WTC11 (cell line): ENCODE measurements at places on chromosomes 12 and 14. TPM values are rescaled to one million over a fixed set of nuclear protein-coding genes. Genes with fewer than 3 reads are reported as not detected.

DNA sequence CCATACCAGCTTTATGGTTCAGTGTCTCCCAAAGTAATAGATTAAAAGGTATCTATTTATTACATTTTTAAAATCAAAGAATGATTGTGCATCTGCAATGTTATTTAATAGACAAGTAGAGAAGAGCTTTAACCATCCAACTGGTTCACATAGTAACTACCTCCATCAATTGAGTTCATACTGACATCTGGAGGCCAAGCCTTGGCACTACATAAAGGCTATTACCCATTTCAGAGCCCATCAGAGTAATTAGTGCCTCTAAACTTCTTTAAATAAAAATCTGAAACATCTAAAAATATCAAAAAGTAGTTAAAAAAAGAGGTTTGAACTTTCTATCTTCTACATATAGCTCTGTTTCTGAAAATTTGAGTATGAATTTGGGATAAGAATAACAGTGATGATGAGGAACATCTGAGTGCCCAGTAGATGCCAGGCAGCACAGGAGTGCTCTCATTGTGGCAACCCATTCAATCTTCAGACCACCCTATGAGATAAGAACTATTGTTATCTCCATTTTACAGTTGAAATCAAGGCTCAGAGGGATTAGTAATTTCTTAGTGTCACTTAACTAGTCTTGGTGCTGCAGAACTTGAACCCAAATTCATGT is 132.9 kb upstream of the DAAM1 start:
- no peaks in the 10 kb centered on the region for H3K4me1 ChIP-seq
- peaks cover 11% of the 10 kb centered on the region for H3K36me3 ChIP-seq
- no peak overlapping the region for H3K4me3 ChIP-seq
- DNase-seq = peak; percentile 28

GRCh38 chr14:90624732-90625400 is 191.4 kb downstream of the TTC7B start:
- H3K4me1 ChIP-seq = peaks cover 31% of the 10 kb centered on the region
- peak overlapping the region; percentile 86 for H3K27ac ChIP-seq
- no peaks in the 10 kb centered on the region for H3K36me3 ChIP-seq
- DNase-seq = no peak
- no peaks in the 10 kb centered on the region for H3K27me3 ChIP-seq

DNA sequence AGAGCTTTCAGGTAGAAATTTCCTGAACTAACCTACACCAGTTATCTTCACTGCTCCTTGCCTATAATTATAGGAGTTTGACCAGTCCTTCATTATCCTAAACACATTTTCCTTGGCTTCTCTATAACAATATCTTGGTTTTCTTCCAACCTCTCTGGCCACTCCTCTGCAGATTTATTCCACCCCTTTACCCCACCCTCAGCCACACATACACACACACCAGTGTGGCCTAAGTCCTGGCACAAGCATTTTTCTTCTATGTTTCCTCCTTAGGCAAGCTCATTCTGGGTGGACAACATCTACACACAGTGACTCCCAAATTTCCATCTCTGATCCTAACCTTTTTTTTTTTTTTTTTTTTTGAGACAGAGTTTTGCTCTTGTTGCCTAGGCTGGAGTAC is 25.1 kb downstream of the CDK17 start:
- H3K27ac ChIP-seq = no peak overlapping the region
- H3K36me3 ChIP-seq = peaks cover 10% of the 10 kb centered on the region
- no peaks in the 10 kb centered on the region for H3K27me3 ChIP-seq
- H3K4me3 ChIP-seq = no peak overlapping the region
- H3K4me1 ChIP-seq = peaks cover 39% of the 10 kb centered on the region

- peaks cover 8% of the 10 kb centered on the region; the same call in 1 of the 2 replicates for H3K27me3 ChIP-seq
- H3K36me3 ChIP-seq = peaks cover 51% of the 10 kb centered on the region
- no peak for DNase-seq
- H3K4me3 ChIP-seq = peak overlapping the region; percentile 91
- peak overlapping the region; percentile 96 for H3K27ac ChIP-seq
These were observed 1.7 kb downstream of the CCND2 start for GRCh38 chr12:4275016-4275869.

DNA sequence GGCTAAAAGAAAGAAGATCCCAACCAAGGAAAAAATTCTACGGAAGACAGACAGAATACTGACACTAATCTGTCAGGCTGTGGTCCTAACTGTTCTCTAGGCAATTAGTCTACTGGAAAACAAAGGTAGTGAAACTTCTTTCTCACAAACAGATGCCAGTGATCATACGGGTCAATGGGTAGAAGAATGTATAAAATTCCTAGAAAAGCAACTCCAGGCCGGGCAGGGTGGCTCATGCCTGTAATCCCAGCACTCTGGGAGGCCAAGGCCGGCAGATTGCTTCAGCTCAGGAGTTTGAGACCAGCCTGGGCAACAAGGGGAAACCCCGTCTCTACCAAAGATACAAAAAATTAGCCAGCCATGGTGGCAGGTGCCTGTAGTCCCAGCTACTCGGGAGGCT is 64.8 kb downstream of the HECTD4 start:
- peaks cover 16% of the 10 kb centered on the region for H3K4me1 ChIP-seq
- no peaks in the 10 kb centered on the region for H3K27me3 ChIP-seq
- peaks cover 10% of the 10 kb centered on the region for H3K36me3 ChIP-seq
- H3K27ac ChIP-seq = peak overlapping the region; percentile 57; the same call in 1 of the 2 replicates
- H3K4me3 ChIP-seq = no peak overlapping the region

GRCh38 chr12:108823804-108824203 is 33.6 kb downstream of the SSH1 start:
- peak overlapping the region; percentile 58; the same call in 1 of the 2 replicates for H3K27ac ChIP-seq
- peaks cover 38% of the 10 kb centered on the region for H3K4me1 ChIP-seq
- H3K4me3 ChIP-seq = no peak overlapping the region
- H3K27me3 ChIP-seq = no peaks in the 10 kb centered on the region
- peaks cover 13% of the 10 kb centered on the region for H3K36me3 ChIP-seq

DNA sequence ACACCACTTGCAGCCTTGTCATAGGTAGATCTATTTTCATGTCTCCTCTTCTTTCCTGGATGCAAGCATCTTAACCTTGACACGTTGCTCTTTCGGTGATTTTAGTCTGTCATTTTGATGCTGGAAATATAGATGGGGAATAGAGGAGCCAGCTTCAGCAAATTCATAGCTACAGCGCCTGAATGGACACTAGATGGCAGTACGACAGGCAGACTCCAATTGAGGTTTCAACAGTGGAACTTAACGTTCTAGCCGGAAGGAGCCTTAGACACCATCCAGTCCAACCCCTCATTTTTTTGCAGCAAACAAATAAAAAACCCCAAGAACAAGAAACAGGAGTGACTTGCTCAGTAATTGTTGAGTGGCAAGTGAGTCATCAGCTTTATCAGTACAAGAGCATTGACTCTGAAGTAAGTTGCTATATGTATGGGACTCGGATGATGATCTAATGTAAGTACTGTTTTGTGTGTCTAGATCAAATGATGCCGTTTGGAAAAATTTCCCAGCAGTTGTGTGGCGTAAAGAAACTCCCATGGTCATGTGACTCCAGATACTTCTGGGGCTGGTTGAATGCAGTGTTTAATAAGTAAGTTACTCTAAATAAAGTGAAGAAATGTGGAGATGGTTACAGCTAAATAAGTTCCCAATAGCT is 9.0 kb downstream of the DMAC2L start:
- no peaks in the 10 kb centered on the region for H3K27me3 ChIP-seq
- peaks cover 16% of the 10 kb centered on the region for H3K36me3 ChIP-seq
- H3K27ac ChIP-seq = no peak overlapping the region
- no peak overlapping the region for H3K4me3 ChIP-seq

GRCh38 chr14:35959835-35960234 is 133.7 kb downstream of the BRMS1L start:
- no peaks in the 10 kb centered on the region for H3K36me3 ChIP-seq
- no peak overlapping the region for H3K4me3 ChIP-seq
- no peak for DNase-seq
- no peaks in the 10 kb centered on the region for H3K27me3 ChIP-seq
- peaks cover 7% of the 10 kb centered on the region for H3K4me1 ChIP-seq

GRCh38 chr12:131007031-131007739 is 53.5 kb downstream of the ADGRD1 start:
- no peaks in the 10 kb centered on the region for H3K4me1 ChIP-seq
- no peak overlapping the region for H3K27ac ChIP-seq
- no peaks in the 10 kb centered on the region for H3K36me3 ChIP-seq

GRCh38 chr14:65110525-65110924 is 8.2 kb upstream of the MAX start:
- no peaks in the 10 kb centered on the region for H3K36me3 ChIP-seq
- peaks cover 5% of the 10 kb centered on the region for H3K4me1 ChIP-seq
- DNase-seq = peak; percentile 44
- no peak overlapping the region for H3K4me3 ChIP-seq
- H3K27me3 ChIP-seq = no peaks in the 10 kb centered on the region; the same call in 1 of the 2 replicates
- 0 out of 2 replicates have a peak overlapping the region, but pooled peaks have one; percentile 40 for H3K27ac ChIP-seq

- no peak overlapping the region for H3K4me3 ChIP-seq
- H3K4me1 ChIP-seq = peaks cover 4% of the 10 kb centered on the region; the same call in 1 of the 2 replicates
- H3K36me3 ChIP-seq = no peaks in the 10 kb centered on the region
- H3K27ac ChIP-seq = no peak overlapping the region
- no peak for DNase-seq
These were observed 25.7 kb downstream of the METTL25 start for GRCh38 chr12:82383930-82384552.

DNA sequence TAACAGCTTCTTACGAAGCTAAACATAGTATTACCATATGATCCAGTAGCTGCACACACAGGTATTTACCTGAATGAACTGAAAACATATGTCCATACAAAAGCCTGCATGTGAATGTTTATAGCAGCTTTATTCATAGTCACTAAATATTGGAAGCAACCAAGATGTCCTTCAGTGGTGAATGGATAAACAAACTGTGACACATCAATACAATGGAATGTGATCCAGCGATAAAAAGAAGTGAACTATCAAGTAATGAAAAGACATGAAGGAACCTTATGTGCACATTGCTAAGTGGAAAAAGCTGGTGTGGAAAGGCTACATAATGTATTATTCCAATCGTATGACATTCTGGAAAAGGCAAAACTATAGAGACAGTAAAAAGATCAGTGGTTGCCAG is 38.1 kb upstream of the JDP2 start:
- H3K27me3 ChIP-seq = no peaks in the 10 kb centered on the region; the same call in 1 of the 2 replicates
- no peak overlapping the region for H3K4me3 ChIP-seq
- no peaks in the 10 kb centered on the region for H3K36me3 ChIP-seq

GRCh38 chr12:6961695-6962284 is 8.7 kb downstream of the PHB2 start:
- peak; percentile 78 for DNase-seq
- H3K4me3 ChIP-seq = peak overlapping the region; percentile 75
- peaks cover 16% of the 10 kb centered on the region for H3K36me3 ChIP-seq
- peak overlapping the region; percentile 99 for H3K27ac ChIP-seq
- no peaks in the 10 kb centered on the region for H3K27me3 ChIP-seq

DNA sequence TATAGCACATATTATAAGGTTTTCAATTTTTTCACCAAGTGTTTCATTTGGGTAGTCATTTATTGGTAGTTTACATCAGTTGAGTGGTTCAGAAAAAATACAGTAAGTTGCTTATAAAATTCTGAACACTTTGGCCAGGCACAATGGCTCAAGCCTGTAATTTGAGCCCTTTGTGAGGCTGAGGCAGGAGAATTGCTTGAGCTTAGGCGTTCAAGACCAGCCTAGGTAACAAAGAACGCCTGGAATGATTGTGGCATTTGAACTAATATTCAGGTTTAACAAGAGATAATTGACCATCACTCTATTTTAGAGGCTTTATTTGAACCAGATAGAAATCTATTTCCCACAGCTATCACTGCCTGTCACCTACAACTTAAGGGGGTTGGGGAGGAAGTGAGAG is 22.7 kb downstream of the HIF1A start:
- peaks cover 12% of the 10 kb centered on the region for H3K36me3 ChIP-seq
- H3K4me1 ChIP-seq = peaks cover 69% of the 10 kb centered on the region
- H3K27me3 ChIP-seq = no peaks in the 10 kb centered on the region
- no peak for DNase-seq
- H3K27ac ChIP-seq = no peak overlapping the region; the same call in 1 of the 2 replicates

GRCh38 chr12:21294176-21294575 is 40.5 kb downstream of the SLCO1A2 start:
- H3K27me3 ChIP-seq = no peaks in the 10 kb centered on the region
- H3K4me1 ChIP-seq = no peaks in the 10 kb centered on the region
- H3K27ac ChIP-seq = no peak overlapping the region
- no peak for DNase-seq
- H3K4me3 ChIP-seq = no peak overlapping the region

GRCh38 chr12:9820281-9820930 is 6.9 kb upstream of the KLRF1 start:
- H3K27ac ChIP-seq = no peak overlapping the region
- no peaks in the 10 kb centered on the region for H3K36me3 ChIP-seq
- H3K4me3 ChIP-seq = no peak overlapping the region
- H3K4me1 ChIP-seq = no peaks in the 10 kb centered on the region
- peaks cover 28% of the 10 kb centered on the region for H3K27me3 ChIP-seq

- no peak overlapping the region for H3K4me3 ChIP-seq
- 0 out of 2 replicates have a peak overlapping the region, but pooled peaks have one; percentile 14 for H3K27ac ChIP-seq
- H3K27me3 ChIP-seq = no peaks in the 10 kb centered on the region
- no peaks in the 10 kb centered on the region for H3K4me1 ChIP-seq
- no peak for DNase-seq
These were observed 46.9 kb downstream of the ZDHHC17 start for GRCh38 chr12:76810671-76811419.

GRCh38 chr12:58416236-58416635 is 474.9 kb downstream of the ATP23 start:
- H3K27me3 ChIP-seq = no peaks in the 10 kb centered on the region
- H3K4me3 ChIP-seq = no peak overlapping the region
- peaks cover 31% of the 10 kb centered on the region for H3K4me1 ChIP-seq
- H3K36me3 ChIP-seq = no peaks in the 10 kb centered on the region

- DNase-seq = peak; percentile 52
- H3K4me1 ChIP-seq = peaks cover 71% of the 10 kb centered on the region
- peaks cover 5% of the 10 kb centered on the region; the same call in 1 of the 2 replicates for H3K27me3 ChIP-seq
- H3K27ac ChIP-seq = peak overlapping the region; percentile 88
- no peaks in the 10 kb centered on the region; the same call in 1 of the 2 replicates for H3K36me3 ChIP-seq
- peak overlapping the region; percentile 82 for H3K4me3 ChIP-seq
These were observed 845 bp upstream of the RARG start for GRCh38 chr12:53232646-53233461.

GRCh38 chr12:4133636-4134447 is 139.7 kb upstream of the CCND2 start:
- H3K4me1 ChIP-seq = peaks cover 59% of the 10 kb centered on the region
- H3K4me3 ChIP-seq = peak overlapping the region; percentile 55
- H3K27me3 ChIP-seq = no peaks in the 10 kb centered on the region
- DNase-seq = peak; percentile 39

The KRT74 gene
- total RNA-seq = not detected in 3 replicates

The SLC6A12 gene
- 0.39 to 0.79 TPM (median 0.76 TPM) in 3 replicates for total RNA-seq

The AMHR2 gene
- total RNA-seq = not detected in 3 replicates

The NRIP2 gene
- total RNA-seq = 0.09 TPM in 1 of 3 replicates, not detected in the others

The SDR9C7 gene
- not detected in 3 replicates for total RNA-seq

The GLTP gene
- total RNA-seq = 21.6 to 25.8 TPM (median 22.8 TPM) in 3 replicates

The MANSC1 gene
- 6.8 to 10.7 TPM (median 10.6 TPM) in 3 replicates for total RNA-seq

The TMPRSS12 gene
- total RNA-seq = not detected in 3 replicates

The RNASE1 gene
- 3.4 to 6.2 TPM (median 4.7 TPM) in 3 replicates for total RNA-seq

The ANO4 gene
- total RNA-seq = 1.8 to 2.6 TPM (median 2.2 TPM) in 3 replicates

The GLIPR1L1 gene
- 0.69 TPM in 1 of 3 replicates, not detected in the others for total RNA-seq

The CEBPE gene
- total RNA-seq = not detected in 3 replicates

The ACOT4 gene
- total RNA-seq = 1.3 to 1.6 TPM (median 1.5 TPM) in 3 replicates

The C1R gene
- 8.4 to 9.8 TPM (median 8.9 TPM) in 3 replicates for total RNA-seq

The ABCC9 gene
- total RNA-seq = 0.02 to 0.09 TPM (median 0.04 TPM) in 3 replicates

The KRT77 gene
- total RNA-seq = not detected in 3 replicates
